ENCODE measurements at places on chromosomes 13 and 19.

DNA sequence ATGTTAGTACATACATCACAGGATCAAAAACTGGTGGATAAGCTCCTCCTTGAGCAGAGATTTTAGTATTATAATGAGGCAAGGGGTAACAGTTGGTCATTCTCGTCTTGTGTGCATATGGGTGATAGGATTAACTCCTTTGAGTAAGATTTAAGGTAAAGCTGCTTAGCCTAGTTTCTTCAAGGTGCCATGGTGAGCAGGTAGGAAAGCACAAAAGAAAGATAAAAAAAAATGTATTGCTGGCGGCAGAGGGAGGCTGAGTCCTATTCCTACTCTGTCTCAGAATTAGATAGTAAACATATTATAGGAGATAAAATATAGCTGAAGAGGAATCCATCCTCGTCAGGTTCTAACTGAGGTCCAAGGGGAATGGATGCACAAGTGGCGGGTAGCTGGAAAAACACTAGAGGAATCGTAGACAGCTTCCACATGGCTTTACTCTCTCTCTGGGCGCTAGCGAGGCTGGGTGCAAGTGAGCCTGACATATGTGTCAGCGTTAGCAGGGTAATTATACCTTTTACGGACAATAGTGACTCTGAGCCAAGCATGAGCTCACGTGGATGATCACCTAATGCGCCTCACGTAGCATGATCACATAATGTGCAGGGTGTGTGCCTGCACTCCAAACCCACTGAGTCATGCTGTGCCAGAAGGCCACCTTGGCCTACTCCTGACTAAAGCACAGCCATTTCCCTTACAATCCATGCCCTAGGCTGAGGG lies 734.3 kb upstream of the MIR17HG start:
- no peak for DNase-seq

GRCh38 chr13:48728226-48728625 lies 74.5 kb downstream of the CYSLTR2 start:
- DNase-seq = no peak

GRCh38 chr13:100520936-100521850 lies 67.4 kb downstream of the GGACT start:
- no peak for DNase-seq

DNA sequence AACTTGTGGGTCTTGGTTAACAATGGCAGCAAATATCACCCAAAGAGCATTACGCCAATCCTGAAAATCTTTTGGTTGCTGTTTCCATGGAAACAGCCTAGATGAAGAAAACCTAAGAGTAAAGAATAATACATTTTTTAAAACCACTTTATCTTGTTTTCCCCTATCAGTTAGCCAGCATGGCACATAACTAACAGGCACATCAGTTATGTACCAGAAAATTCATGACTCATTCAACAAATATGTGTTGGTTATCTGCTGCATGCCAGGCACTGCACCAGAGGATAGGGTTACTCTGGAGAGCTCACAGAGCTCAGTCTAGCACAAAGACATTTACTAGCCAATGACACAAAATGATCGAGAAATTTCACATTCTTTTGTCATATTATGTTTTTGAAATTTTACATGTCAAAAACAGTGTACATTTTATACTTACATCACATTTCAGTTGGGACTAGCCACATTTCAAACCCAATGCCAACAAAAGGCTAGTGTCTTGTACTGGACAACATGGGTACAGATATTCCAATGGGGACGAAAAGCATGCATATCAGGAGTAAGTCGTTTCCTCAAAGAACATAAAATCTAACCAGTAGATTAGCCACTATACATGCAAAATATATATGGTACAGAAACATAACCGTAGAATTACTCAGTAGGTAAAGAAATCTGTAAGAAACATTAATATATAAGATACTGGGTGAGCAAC lies 20.3 kb downstream of the LNX2 start:
- DNase-seq = no peak

GRCh38 chr13:109537584-109537983 lies 248.8 kb downstream of the IRS2 start:
- DNase-seq = no peak

- DNase-seq = peak; percentile 38
Observed at GRCh38 chr13:113029487-113030258, 60.7 kb downstream of the MCF2L start.

DNA sequence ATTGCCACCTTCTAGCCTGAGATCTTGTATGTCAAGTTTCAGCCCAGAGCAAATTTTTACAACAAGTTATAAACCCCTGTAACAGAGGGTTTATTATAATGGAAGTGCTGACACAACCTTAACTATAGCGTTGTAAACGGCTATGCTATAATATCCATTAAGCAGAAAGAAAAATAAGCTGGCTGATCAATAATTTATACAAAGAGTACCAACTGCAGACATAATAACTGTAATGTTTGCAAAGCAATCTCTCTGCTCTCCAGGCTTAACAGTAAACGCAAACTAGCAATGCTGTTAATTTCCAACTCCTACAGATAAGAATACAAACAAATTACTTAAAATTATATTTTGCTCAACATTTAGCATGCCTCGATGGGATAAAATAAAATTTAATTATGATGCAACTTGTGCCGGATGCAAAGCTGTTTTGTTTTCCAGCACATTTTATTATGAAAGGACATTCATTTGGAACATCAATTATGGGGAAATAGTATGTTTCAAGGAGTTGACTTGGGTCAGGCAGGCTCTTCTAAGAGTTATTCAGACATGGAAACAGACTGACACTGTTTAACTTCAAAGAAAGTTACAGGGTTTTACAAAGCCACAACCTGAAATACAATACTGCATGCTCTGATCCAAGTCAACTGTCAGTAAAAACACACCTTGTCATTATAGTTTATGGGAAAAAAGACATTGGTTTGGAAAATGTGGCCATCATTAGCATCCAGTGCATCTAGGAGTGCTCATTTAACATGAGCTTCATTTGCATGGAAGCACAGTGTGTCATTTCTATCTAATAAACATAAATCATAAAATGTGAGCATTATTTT lies 6.6 kb upstream of the DACH1 start:
- DNase-seq = no peak
